Peyer's patch (tissue), 4 donors: ENCODE measurements at places on chromosomes 1 and 21.

GRCh38 chr1:162873671-162874666 is 13.0 kb upstream of the CCDC190 start:
- DNase-seq, result no peak
- no peak overlapping the region for H3K27ac ChIP-seq
- no peaks in the 10 kb centered on the region for H3K4me1 ChIP-seq
- no peaks in the 10 kb centered on the region for H3K36me3 ChIP-seq
- no peaks in the 10 kb centered on the region for H3K27me3 ChIP-seq
- H3K4me3 ChIP-seq, result no peak overlapping the region

DNA sequence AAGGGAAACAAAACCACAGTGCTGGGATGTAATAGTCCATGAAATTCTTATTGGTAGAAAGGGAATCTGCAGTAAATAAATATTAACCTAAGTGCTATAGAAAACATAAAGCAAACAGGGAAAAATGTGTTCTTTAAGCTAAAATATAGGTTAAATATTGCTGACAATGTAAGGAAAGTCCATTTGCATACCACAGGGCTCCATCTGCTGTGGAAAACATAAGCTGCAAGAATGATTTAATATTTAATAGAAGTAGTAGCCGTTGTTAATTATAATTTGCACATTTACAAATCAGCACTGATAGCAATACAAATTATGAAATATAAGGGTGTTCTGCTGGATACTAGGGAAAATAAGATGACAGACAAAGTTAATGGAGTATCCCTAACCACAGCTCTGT is 444.9 kb upstream of the PKN2 start:
- DNase-seq, result no peak
- H3K27ac ChIP-seq, result no peak overlapping the region
- H3K4me3 ChIP-seq, result no peak overlapping the region

DNA sequence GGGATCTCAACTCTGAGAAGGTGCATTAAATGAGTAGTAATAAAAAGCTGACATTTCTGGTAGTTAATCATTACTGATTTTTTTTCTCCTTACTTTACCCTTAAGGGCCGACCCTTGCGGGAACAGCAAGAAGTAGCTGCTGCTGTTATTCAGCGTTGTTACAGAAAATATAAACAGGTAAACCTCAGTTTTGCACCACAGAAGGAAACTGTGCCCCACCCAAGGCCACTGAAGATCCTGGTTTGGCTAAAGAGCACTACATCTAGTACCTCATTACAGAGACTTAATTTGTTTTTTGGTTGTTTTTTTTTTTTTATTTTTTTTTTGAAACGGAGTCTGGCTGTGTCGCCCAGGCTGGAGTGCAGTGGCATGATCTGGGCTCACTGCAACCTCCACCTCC is 23.5 kb upstream of the VAMP3 start:
- H3K27ac ChIP-seq, result no peak overlapping the region
- H3K4me3 ChIP-seq, result no peak overlapping the region
- DNase-seq, result no peak
- H3K27me3 ChIP-seq, result no peaks in the 10 kb centered on the region

GRCh38 chr1:216246577-216247203 is 176.6 kb downstream of the USH2A start:
- H3K27me3 ChIP-seq, result no peaks in the 10 kb centered on the region
- H3K36me3 ChIP-seq, result no peaks in the 10 kb centered on the region
- H3K27ac ChIP-seq, result no peak overlapping the region
- no peaks in the 10 kb centered on the region for H3K4me1 ChIP-seq
- DNase-seq, result no peak
- H3K4me3 ChIP-seq, result no peak overlapping the region

GRCh38 chr1:204560590-204561150 is 44.5 kb downstream of the MDM4 start:
- DNase-seq, result no peak
- H3K4me3 ChIP-seq, result no peak overlapping the region
- peaks cover 10% of the 10 kb centered on the region for H3K36me3 ChIP-seq
- H3K27ac ChIP-seq, result no peak overlapping the region

- no peaks in the 10 kb centered on the region for H3K36me3 ChIP-seq
- no peaks in the 10 kb centered on the region for H3K4me1 ChIP-seq
- peak within 1 kb of the TSS; percentile 31 for H3K27ac ChIP-seq
- no peak for DNase-seq
Measured at GRCh38 chr1:6466023-6466422, at the start of gene TNFRSF25. TNFRSF25 (minus strand) TSS chr1:6466173; CDS start chr1:6466107, 66 bp downstream.

DNA sequence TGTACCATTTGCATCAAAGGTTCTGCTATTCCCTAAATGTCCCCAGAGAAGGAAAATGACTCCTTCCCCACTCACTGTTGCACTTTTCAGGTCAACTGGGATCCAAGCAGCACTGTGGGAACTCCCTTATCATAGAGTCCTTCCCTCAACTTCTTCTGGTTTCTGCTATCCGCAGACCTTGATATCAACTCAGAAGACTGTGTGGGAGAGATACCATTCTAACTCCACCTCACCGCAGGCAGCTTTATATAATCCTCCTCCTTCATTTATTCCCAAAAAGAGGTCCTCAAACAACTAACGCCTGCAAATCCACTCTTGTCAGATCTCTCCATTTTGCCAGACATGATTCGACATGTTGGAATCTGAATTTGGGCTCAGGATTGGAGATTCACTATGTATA is 27.3 kb downstream of the LHX9 start:
- no peak overlapping the region for H3K4me3 ChIP-seq
- no peaks in the 10 kb centered on the region for H3K36me3 ChIP-seq
- H3K27ac ChIP-seq, result no peak overlapping the region

GRCh38 chr21:38260426-38260825 is 3.6 kb downstream of the KCNJ15 start:
- no peak for DNase-seq
- no peaks in the 10 kb centered on the region for H3K27me3 ChIP-seq
- H3K4me3 ChIP-seq, result no peak overlapping the region
- H3K27ac ChIP-seq, result no peak overlapping the region
- no peaks in the 10 kb centered on the region for H3K4me1 ChIP-seq

GRCh38 chr1:2199042-2199810 is 4.7 kb upstream of the FAAP20 start:
- peak; percentile 84 for DNase-seq
- H3K27me3 ChIP-seq, result no peaks in the 10 kb centered on the region
- peaks cover 13% of the 10 kb centered on the region for H3K4me1 ChIP-seq

GRCh38 chr1:244460197-244460596 is 876 bp upstream of the CATSPERE start:
- H3K36me3 ChIP-seq, result no peaks in the 10 kb centered on the region
- H3K27me3 ChIP-seq, result no peaks in the 10 kb centered on the region
- H3K27ac ChIP-seq, result no peak overlapping the region
- H3K4me1 ChIP-seq, result peaks cover 3% of the 10 kb centered on the region

DNA sequence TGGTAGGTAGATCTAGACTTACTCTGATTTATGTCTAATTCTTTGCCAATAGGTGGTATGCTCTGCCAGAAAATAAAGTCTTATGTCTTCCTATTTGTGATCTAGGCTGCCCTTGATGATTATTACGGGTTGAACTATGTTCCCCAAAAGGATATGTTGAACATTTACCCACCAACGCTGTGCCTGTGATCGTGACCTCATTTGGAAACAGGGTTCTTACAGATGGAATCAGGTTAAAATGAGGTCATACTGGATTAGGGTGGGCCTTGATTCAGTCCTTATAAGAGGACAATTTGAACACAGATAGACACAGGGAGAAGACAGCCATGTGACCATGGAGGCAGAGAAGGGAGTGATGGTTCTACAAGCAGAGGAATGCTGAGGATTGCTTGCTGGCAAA is 95.1 kb upstream of the BCAR3 start:
- no peaks in the 10 kb centered on the region for H3K27me3 ChIP-seq
- no peaks in the 10 kb centered on the region for H3K36me3 ChIP-seq
- no peak for DNase-seq
- no peaks in the 10 kb centered on the region for H3K4me1 ChIP-seq
- no peak overlapping the region for H3K27ac ChIP-seq
- H3K4me3 ChIP-seq, result no peak overlapping the region

- H3K27me3 ChIP-seq, result no peaks in the 10 kb centered on the region
- no peaks in the 10 kb centered on the region for H3K4me1 ChIP-seq
- no peak overlapping the region for H3K27ac ChIP-seq
- H3K36me3 ChIP-seq, result no peaks in the 10 kb centered on the region
Measured at GRCh38 chr1:158951956-158952355, 20.6 kb downstream of the PYHIN1 start.

GRCh38 chr1:231421971-231422797 is at the start of gene EGLN1:
EGLN1 (minus strand) TSS chr1:231422287; CDS start chr1:231421888, 399 bp downstream.
- H3K4me3 ChIP-seq, result peak within 1 kb of the TSS; percentile 97
- no peaks in the 10 kb centered on the region for H3K4me1 ChIP-seq
- DNase-seq, result peak; percentile 93
- H3K36me3 ChIP-seq, result no peaks in the 10 kb centered on the region

GRCh38 chr1:99634971-99635624 is 10.8 kb upstream of the PALMD start:
- H3K4me3 ChIP-seq, result no peak overlapping the region
- no peak for DNase-seq
- H3K36me3 ChIP-seq, result no peaks in the 10 kb centered on the region
- H3K27ac ChIP-seq, result no peak overlapping the region

GRCh38 chr1:51567653-51568052 is 48.6 kb upstream of the EPS15 start:
- no peak overlapping the region for H3K27ac ChIP-seq
- no peaks in the 10 kb centered on the region for H3K36me3 ChIP-seq
- H3K4me1 ChIP-seq, result peaks cover 23% of the 10 kb centered on the region
- no peaks in the 10 kb centered on the region for H3K27me3 ChIP-seq

GRCh38 chr1:229032375-229032774 is 238.5 kb upstream of the RAB4A start:
- peaks cover under 1% of the 10 kb centered on the region for H3K4me1 ChIP-seq
- H3K4me3 ChIP-seq, result no peak overlapping the region
- H3K27ac ChIP-seq, result no peak overlapping the region
- no peaks in the 10 kb centered on the region for H3K27me3 ChIP-seq
